NCI-H1930 (cell line): ENCODE measurements at places on chromosomes 4 and X.

GRCh38 chr4:6280365-6280996 is 10.8 kb downstream of the WFS1 start:
- DNase-seq = no peak

DNA sequence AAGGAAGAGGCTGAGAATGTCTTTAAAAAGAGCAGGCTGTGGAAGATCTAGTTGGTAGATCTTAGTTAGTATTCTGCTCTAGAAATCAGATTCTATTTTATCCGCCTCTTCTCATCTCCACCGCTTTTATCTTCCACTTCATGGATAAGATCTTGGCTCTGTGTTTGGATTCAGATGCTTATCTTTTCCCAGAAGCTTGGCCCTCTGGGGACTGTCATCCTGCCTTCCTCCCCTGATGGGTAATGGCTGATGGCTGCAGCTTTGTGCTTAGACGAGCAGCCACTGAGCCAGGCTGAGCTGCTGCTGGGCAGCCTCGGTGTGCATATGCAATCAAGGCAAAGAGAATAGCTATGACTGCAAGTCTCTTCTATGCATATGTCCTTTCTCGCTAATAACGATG is 23.5 kb downstream of the TRIML1 start:
- no peak for DNase-seq

- no peak for DNase-seq
These were observed 71.5 kb downstream of the ARHGEF9 start for GRCh38 chrX:63713526-63713925.

- no peak for DNase-seq
These were observed 89.3 kb upstream of the MAML3 start for GRCh38 chr4:140243278-140243753.

- no peak for DNase-seq
These were observed 207.2 kb upstream of the GPRIN3 start for GRCh38 chr4:89514811-89515210.

GRCh38 chr4:98939892-98940298 is 11.0 kb upstream of the EIF4E start:
- DNase-seq = no peak

- no peak for DNase-seq
These were observed 34.6 kb downstream of the LIMCH1 start for GRCh38 chr4:41572516-41572915.

DNA sequence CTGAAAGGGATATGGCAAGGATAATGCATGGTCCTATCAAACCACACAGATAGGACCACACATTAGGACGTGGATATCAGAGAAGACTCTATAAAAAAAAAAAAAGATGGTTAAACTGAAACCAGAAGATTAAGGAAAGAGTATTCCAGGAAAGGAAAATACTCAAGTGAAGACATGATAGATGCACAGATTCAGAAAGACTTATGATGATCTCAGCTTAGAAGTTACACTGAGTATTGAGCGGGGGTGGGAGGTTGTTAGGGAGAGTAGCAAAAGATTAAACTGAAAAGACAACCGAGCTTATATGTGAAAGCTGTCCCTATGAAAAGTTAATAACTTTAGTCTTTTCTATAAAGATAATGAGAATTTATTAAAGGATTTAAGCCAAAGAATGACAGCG is 211.0 kb upstream of the EMCN start:
- no peak for DNase-seq

GRCh38 chrX:15404401-15405096 is 20.3 kb upstream of the VEGFD start:
- no peak for DNase-seq

DNA sequence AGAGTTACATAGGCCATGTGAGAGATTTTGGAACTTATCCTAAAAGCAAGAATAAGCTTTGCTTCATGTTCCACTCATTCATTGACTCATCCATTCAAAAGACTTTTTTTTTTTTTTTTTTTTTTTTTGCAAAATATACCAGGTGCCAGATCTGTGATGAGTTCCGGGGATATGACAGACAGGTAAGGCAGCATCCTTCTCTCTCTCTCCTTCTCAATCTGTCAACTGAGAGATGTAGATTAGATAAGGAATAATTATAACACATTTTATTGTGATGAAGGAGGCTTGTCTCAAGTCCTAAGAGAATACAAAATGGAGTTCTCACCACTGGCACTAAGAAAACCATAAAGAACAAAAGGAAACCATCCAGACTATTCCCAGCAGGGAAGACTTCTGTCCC is 190.2 kb upstream of the CPEB2 start:
- DNase-seq = no peak

DNA sequence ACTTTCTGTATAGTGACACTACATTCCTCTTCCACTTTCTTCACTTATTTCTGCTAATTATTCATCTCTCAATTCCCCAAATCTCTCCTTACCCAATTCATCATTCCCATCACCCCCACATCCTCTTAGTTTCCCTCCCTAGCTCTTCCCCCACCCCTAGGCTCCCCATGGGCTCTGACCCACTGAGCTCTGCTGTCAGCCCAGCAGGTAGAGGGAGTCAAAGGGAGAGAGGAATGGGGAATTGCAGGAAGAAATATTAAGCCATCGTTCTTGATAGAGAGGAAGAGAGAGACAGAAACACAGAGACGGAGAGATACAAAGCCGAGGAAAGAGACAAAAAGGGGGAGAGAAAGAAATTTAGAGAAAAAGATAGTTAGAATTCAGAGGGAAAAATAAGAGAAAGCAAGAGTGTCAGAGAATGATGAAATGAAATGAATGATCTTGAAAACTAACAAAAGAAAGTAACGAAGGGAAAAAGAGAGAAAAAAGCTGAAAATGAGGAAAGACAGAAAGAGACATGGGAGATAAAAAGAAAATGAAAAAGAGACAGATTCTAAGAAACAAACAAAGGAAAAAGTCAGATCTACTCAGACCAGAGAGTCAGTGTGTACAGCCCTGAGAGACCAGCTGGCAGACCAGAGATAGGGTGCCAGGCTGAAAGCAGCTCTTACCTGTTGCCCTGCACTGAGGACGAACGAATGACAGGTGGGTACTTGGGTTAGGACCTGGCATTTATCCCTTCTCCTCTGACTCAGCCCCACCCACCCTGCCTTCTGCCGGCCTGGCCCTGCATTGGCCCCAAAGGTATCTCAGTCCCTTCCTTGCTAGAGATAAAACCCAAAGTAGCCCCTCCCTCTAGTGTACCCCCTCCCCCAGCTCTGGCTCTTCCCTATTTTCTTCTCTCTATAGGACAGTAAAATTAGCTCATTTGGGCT is at the start of gene ALAS2:
TSS of gene ALAS2 (minus strand) at position 707 of the 935 bp plus-strand sequence. CDS start 4,977 bp downstream, outside the sequence.
- no peak for DNase-seq

DNA sequence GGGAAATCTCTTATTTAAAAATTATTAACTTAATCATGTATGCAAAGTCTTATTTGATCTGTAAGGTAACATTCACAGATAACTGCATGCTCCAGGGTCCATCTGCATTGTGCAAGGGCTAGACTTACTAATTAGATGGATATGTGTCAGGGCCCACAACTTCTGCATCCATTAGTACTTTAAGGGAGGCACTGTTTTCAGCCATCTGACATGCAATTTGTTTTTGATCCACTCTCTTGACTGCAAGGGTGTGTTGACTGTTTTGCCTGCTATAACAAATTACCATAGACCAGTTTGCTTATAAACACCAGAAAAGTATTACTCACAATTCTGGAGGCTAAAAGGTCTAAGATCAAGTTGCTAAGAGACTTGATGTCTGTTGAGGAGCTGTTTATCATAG is 542.1 kb upstream of the HS3ST1 start:
- DNase-seq = no peak

DNA sequence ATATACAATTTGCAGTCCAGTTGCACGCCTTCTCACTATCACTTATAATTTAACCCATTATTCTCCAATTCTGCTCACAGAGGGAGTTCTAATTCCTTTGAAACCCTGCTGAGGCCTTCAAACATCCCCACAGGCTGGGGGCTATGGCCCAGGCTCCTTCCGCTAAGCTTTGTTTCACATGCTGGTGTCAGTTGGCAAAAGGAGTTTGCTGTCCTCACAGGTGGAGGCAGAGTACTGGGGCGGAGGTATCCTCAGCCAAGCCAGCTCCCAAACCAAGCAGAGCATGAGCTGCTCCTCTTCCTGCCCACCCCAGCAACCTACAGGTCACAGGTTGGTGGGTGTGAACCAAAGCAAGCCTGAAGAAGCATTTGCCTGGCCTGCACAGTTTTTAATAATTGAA is 21.5 kb downstream of the BTC start:
- DNase-seq = no peak

DNA sequence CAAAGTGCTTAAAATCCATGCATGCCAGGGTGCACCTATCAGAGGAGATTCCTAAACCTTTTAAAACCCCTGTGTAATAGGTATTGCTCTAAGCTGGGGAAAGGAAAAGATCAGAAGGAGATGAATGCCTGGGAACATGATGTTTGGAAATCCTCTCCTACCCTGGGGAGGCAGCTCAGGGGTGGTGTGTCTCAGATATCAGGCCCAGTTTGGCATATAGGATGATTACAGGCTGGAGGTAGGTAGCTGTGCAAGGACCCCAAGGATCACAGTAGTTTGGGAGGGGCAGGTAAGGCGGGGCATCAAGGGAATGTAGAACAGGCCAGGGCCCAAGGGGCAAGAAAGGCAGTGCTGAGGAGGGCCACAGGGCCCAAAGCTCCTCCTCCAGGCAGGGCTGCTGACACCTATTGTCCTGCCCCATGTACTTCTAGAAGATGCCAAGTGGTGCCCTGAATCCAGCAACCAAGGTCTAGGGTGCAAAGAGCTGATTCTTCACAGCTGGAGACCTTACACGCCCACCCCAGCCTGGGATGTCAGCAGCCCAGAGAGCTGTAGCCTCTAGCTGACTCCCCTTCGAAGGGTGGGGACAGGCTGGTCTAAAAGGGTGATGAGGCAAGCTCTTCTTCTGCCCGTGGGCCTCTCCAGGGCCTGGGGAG is 17.6 kb downstream of the SASH3 start:
- no peak for DNase-seq

DNA sequence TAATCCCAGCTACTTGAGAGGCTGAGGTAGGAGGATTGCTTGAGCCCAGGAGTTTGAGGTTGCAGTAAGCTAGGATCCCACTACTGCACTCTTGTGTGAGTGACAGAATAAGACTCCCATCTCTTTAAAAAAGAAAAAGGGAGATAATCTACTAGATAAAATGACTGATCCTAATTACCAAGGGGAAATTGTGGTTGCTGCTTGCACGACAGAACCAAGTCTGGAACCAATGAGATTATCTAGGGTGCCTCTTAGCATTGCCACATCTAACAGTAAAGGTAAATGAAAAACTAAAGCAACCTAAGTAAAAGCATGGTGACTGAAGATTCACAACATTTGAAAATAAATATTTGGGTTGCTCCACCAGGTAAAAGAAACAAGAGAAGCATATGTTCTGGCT is 185.1 kb downstream of the PDHA2 start:
- DNase-seq = no peak

- no peak for DNase-seq
These were observed 711.6 kb downstream of the PCDH19 start for GRCh38 chrX:99698451-99698850.

DNA sequence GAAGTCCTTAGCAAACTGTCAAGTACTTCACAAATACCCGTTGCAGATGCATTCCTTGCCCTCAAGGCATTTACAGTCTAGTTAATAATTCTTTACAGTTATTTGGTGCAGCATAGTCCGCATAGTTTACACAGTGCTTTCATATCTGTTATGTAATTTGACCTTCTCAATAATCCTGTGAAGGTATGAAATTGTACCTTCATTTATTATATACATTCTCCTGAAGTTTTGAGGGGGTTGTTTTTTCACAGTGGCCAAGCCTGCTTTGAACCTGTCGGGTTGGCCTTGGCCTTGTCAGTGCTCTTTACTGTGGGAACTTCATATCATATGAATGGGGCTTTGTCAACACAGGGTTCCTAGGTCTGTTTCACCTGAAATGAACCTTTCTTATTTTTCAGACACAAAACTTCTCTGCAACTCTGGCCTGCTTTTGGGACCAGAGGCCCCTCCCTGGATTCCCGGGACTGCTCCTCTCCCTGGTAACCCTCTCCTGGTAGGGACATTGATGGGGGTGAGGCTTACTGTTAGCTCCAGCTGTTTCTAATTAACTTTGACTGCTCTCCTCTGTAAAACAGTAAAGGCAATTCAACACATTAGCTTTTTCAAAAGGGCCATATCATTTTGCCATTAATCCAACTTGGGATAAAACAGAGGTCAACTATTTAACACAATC is 9.1 kb downstream of the IGFBP7 start:
- DNase-seq = no peak

DNA sequence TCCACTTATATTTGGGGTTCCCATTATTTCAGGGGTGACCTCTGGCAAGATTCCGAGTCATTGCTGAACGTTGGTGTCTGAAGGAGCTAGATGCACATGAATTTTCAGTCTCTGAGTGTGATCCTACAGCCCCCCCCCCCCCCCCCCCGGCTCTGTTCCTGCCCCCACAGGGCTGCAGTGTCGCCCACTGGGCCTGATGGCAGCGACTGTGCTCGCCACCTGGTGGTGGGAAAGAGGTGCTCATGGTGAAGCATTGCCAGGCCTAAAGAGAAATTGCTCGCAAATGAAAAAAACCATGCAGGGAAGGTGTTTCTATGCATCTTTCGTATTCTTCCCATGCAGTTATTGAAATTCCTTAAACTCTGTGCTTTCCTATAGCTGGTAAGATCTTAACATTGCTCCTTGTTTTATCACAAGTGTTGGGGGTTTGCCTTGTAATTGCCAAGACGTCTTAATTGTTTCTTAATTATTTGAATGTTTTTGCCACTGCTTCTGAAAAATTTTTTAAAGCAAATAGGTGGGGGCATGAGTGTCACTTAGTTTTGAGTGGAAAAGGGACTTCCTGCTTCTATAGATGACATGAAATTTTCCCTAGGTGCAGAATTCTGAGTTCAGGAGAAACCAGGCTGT is 63.2 kb downstream of the CLDN22 start:
- peak; percentile 19 for DNase-seq

DNA sequence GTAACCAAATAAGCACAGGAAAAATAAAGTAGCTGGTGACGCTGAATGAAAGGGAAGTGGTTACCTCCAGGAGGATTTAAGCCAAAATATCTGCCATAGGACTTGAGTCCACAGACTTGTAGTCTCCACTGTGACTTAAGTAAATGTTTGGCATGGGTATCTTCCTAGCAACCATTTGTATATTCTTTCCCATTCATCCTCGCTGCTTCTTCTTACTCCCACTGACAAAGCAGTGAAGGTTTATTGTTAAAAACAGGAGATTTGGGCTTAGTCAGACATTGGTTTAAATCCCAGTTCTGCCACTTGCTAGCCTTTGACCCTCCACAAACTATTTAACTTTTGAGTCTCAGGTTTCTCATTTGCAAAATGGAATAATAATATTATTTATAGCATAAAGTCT is 22.3 kb downstream of the COL4A6 start:
- DNase-seq = no peak

GRCh38 chrX:16822723-16823122 is 36.5 kb downstream of the TXLNG start:
- DNase-seq = no peak

GRCh38 chrX:18691431-18691830 is 16.0 kb upstream of the PPEF1 start:
- DNase-seq = no peak

- DNase-seq = no peak
These were observed 302.7 kb downstream of the GPM6A start for GRCh38 chr4:175509320-175509719.
